D721Med (cell line): ENCODE measurements at places on chromosomes 16 and 17.

DNA sequence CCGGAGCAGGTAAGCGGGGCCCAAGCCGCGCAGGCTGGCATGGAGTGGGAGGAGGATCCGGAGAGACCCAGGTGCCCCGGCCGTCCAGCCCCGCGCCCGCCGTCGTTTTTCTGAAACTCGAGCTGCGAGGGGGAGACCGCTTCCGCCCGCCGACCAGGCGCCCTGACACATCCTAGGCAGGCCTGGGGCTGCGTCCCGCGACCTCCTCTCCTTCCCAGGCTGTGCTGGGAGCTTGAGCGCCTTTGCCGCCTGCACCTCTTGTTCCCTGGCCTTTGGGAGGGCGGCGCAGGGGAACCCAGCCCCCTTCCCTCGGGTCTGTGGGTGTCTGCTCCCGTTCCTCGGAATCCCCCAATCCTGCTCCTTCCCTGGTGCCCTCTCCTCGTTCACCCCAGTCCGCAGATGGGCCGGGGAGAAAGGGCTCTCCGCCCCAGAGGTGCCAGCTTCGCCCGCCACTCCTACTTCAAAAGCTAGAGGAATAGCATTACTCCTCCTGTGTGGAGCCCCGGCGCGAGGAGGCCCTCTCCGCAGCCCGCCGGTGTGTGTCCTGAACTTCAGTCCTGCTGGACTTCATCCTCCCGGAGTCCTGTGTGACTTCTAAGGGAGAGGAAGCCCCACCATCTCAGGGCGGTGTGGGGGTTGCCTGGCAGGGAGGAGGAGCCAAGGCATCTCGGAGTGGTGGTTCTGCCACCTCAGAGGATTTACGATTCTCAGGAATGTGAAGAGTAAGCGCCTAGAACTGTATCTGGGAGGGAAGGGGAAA, 1.0 kb downstream of the NHERF1 start:
- no peak for DNase-seq

GRCh38 chr17:46832945-46833839, 14.7 kb upstream of the WNT3 start:
- DNase-seq: no peak

GRCh38 chr16:80027007-80027965, 426.7 kb upstream of the MAF start:
- no peak for DNase-seq

- DNase-seq: no peak
These were observed 6.3 kb downstream of the E4F1 start for GRCh38 chr16:2229632-2230250.

- no peak for DNase-seq
These were observed 45.2 kb upstream of the SLC5A11 start for GRCh38 chr16:24800586-24800985.

GRCh38 chr16:68778551-68779231, 41.6 kb downstream of the CDH1 start:
- no peak for DNase-seq
